Stimulated activated CD4-positive, alpha-beta T cell treated with anti-CD3 and anti-CD28 coated beads, Interleukin-15, amount 100 ng/mL, for 1 hour (primary cell): ENCODE measurements at places on chromosomes 7 and 10.

DNA sequence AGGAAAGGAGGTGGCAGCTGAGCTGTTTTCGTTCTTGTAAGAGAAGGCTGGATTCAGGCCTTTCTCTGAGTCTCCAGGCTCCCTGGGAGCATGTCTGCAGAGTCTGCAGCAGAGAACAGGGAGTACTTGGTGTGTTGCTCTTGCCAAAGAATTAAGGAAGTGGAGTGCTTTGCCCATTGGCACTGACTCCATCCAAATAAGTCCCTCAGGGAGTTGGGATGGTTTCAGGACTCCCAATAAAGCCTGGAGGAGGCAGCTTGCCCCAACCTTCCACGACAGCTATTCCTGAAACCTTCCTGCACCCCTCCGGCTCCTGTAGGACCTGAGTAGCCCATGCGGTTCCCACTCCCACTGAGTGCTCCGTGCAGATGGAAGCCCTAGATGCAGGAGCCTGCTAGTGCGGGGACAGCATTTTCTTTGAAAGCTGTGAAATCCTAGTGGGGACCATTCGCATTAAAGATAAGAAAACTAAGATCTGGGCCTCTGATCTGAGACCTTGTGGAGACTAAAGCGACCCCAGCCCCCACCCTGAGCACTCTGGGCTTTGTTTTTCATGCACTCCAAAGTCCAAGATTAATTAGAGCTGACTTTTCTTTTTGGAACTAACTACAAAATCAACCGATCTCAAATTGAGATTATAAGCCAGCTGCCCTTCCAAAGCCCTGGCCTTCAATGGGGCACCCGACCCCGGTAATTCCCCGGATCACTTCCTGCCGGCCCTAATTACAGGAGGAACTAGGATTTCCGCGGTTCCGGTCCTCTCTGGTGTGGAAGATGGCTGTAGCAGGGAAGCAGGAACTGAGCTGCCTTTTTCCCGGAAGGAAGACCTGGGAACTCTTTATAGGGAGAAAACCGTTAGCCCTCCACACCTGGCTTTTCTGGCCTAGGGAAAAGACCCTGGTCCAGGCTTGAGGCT is 110.2 kb downstream of the COL13A1 start:
- no peak for DNase-seq

DNA sequence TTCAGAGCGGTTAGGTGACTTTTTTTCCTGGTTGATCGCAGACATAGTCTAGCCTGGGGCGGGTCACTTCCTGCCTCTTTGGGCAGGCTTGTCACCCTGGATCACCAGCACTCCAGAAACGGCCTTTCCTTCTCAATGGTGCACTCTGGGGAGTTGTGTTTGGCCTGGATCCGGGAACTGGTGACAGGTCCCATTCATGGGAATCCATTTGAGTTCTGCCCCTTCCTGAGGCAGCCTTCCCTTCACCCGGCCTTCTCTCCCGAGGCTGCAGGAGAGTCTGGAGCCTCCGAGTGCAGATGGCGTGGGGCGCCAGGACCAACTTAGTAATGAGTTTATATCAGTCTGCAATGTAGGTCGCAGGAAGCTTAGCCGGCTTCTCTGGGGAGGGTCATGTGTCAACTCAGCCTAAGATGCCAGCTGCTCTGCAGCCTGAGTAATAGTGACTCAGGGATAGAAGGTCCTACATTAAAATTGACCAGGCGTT is 54.2 kb downstream of the TACR2 start:
- no peak for DNase-seq

DNA sequence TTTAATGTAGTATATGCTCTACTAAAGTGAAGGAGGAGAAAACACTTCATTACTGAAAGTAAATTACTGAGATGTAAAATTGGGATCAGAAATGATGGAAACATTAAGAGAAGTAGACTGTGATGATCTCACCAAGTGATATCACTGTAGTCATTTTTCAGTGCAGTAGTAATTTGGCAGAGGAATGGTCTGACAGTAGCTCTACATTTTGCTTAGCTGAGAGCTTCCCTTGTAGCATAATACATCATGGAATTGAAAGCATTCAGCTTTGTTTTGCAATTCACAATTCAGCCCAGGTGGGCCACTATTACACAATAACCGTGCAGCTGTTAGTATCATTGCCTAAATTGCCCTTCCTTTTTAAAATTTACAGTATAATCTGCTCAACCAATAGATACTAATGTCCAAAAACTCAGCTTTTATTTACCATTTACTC is 19.4 kb upstream of the CABCOCO1 start:
- DNase-seq: no peak

DNA sequence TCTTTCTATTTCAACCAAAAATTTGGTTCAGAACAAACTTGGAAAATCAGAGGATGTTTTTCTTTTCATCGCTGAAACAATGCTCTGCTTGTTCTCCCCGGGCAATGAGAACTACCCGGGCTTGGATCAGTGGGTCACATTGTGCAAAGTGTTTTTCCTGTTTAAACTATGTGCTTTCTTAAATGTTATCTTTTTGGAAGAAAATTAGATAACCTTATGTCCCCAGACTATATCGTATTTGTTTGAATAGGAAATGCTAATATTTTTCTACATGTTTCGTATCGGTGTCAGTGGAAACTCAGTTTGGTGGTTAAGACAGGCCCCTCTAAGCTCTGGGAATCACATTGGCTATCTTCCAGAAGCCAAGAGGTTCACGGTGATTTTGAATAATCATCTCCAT is 319.5 kb upstream of the NFE2L3 start:
- DNase-seq: no peak

- no peak for DNase-seq
Measured at GRCh38 chr7:13126347-13126746, 438.9 kb downstream of the ARL4A start.

GRCh38 chr7:143892527-143893300 is 9.3 kb downstream of the TCAF1 start:
- no peak for DNase-seq

GRCh38 chr7:46210467-46210866 is 289.4 kb upstream of the IGFBP3 start:
- DNase-seq: no peak

DNA sequence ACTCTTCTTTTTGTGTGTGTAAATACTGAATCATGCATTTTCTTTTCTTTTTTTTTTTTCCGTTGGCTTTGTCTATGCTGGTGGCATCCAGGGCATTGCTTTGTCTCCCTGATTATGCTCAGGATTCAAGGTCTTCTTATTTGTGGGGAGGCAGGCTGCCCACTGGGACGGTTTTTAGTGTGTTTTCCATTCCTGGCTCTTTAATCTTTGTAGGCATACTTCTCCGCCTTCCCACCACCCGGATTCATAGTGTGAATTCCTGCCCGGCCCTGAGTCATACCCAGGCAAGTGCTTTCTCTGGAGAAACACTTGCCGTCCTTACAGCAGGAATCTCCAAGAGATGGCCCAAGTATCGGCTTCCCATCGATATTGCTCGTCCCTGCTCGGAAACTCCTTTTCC is 5.2 kb downstream of the ZNF655 start:
- no peak for DNase-seq

- DNase-seq: no peak
Measured at GRCh38 chr7:135855846-135856245, 107.2 kb upstream of the FAM180A start.

DNA sequence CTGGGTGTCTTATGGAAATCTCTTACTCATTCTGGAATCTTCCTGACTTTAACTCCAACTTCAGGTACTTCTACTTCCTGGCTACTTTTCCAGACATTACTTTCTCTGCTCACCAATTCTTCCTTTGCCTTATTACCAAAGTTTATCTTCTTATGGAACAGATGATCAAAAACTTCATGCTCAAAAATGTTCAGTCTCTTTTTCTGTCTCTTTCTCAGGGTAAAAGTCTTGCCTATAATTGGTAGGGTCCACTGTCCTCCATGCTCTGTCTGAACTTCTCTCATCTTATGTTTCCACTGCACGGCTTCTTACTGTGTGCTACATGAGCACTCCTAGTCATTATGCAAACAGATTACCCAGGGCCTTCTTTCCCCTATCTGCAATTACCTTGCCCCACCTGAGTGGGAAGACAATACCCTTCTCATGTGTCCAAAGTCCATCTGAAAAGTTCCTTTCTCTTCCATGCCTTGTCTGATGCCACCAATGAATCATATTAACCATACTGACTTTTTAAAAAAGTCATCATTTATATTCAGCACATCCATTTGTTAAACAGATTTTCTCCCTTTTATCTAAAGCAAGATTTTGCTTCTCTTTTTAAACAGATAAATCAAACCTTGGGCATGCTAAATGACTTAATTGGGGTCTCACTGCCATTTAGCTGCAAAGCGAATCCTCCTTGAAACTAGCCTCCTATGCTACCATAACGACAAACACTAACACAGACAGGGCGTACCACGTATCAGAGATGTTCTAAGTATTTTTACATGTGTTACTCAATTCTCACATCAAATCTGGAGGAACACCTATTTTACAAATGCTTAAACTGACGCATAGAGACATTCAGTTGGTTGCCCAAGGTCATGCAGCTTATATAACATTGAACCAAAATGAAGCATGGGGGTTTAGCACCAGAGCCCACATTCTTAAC is 48.8 kb downstream of the SEMA3C start:
- no peak for DNase-seq

- no peak for DNase-seq
Measured at GRCh38 chr7:150373049-150373801, 4.6 kb downstream of the REPIN1 start.

DNA sequence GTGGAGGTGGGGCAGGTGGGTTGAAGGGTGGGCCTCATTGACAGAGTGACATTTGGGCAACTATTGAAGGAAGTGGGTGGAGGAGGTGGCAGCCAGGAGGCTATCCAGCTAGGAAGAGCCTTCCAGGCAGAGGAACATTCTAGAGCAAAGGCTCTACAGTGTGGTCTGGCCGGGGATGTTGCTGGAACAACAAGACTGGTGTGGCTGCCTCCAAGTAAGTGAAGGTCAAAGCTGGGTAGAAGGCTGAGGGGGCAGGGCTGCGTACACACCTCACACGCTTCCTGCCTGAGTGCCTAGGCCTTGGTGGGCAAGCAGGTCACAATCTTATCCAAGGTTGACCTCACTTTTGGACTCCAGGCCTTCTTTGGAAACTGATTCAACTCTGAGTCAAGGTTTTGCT is 6.6 kb downstream of the CPA1 start:
- no peak for DNase-seq

- DNase-seq: no peak
Measured at GRCh38 chr7:87475359-87476178, at the start of gene ABCB4. Gene ABCB4, minus strand, starts transcription at chr7:87475680. Its CDS starts 215 bp downstream, at chr7:87475465.

- no peak for DNase-seq
Measured at GRCh38 chr10:67925449-67926005, 41.1 kb downstream of the SIRT1 start.

GRCh38 chr7:91609525-91609924 is 271.0 kb downstream of the MTERF1 start:
- DNase-seq: no peak

- no peak for DNase-seq
Measured at GRCh38 chr7:7808626-7809025, 90.2 kb upstream of the RPA3 start.

- no peak for DNase-seq
Measured at GRCh38 chr10:3428826-3429225, 256.2 kb upstream of the PITRM1 start.

GRCh38 chr10:58637352-58637751 is 124.7 kb downstream of the BICC1 start:
- DNase-seq: no peak

- DNase-seq: no peak
Measured at GRCh38 chr10:103852189-103852711, 3.1 kb downstream of the SH3PXD2A start.

DNA sequence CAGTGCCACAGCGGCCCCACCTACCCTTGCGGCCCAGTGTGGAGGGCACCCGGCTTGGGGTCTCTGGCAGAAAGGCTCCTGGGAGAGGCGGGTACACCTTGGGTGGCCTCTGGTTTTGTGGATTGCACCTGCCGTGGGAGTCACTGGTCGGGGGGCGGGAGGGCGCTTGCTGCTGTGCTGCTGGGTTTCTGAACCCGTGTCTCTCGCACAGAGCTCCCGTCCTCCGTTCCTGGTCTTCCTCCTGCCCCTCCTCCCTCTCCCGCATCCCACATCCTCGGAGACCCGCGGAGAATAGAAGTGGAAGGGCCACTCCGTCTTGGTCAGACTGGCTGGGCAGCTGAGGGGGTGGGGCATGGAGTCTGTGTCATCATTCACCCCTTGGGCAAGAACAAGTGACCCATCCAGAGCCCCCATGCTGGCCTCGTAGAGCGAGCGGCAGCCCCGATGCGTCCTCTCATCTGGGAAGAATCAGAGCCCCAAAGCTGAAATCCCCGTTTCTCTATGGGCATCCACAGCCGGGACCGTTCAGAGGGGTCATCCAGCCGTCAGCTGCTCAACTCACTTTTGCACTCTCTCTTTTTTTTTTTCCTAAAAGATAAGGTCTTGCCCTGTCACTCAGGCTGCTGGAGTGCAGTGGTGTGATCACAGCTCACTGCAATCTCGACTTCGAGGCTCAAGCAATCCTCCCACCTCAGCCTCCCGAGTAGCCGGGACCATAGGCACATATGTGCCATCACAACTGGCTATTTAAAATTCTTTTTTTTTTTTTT is 4.0 kb downstream of the MAFK start:
- DNase-seq: no peak

GRCh38 chr7:150994838-150995510 is 4.2 kb downstream of the NOS3 start:
- no peak for DNase-seq

DNA sequence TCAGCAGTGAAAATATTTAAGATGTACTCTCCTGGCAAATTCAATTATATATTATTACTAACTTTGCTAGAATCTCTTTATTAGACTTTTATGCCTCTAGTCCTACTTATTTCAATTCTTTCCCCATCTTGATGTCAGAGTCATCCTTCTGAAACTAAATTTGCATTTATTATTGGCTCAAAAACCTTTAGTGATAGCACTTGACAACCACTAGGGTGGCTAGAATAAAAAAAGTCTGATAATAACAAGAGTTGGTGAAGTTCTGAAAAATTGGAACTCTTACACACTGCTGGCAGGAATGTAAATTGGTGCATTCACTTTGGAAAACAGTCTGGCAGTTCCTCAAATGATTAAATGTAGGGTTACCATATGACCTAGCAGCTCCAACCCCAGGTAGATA is 73.8 kb downstream of the LSMEM1 start:
- no peak for DNase-seq

- no peak for DNase-seq
Measured at GRCh38 chr10:76456197-76456596, 1024.8 kb downstream of the LRMDA start.

DNA sequence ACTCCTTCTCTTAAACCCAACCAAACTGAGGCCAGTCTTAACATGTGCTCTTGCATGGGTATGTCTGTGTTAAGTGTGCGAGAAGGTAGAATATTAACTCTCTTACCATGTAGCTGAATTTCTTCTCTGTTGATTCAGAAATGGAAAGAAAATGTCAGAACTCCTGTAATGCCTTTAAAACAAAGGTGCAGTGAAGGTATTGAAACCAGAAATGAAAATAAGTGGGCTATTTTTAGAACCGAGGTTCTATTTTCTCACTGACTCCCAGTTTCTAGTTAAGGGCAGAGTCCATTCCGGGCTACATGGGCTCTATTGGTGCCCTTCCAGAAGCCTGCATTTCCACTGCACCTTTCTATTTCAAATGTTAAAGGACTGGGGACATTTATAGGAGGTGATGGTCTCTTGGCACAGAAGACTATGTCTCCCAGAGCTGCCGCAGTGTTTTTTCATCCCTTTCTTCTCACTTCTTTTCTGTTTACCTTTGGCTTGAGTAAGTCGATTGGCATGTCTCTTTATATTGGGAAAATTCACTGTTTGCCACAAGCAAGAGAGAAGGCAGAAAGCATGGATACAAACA is 174.9 kb downstream of the LRMDA start:
- no peak for DNase-seq

- no peak for DNase-seq
Measured at GRCh38 chr10:11236234-11236633, 218.6 kb downstream of the CELF2 start.
